ENCODE measurements at places on chromosomes 7 and 10.

DNA sequence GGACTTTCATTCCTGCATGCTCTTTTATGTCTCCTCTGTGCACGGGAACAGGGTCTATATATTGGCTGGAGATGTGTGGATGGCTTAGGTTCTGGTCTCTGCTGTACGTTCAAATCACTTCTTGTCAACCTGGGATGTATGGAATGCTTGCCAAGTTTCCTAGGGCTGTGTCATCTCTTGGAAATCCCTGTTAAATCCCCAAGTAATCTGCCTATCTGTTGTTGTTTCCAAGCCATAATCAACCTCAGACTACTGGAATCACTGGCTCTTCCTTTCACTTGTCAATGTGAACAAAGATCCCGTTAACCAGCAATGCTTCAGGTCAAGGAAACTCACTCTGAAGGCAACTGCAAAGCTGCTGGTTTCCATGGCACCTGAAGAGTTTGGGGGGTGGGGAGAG, 93.3 kb upstream of the FAM171A1 start:
- DNase-seq, result no peak

DNA sequence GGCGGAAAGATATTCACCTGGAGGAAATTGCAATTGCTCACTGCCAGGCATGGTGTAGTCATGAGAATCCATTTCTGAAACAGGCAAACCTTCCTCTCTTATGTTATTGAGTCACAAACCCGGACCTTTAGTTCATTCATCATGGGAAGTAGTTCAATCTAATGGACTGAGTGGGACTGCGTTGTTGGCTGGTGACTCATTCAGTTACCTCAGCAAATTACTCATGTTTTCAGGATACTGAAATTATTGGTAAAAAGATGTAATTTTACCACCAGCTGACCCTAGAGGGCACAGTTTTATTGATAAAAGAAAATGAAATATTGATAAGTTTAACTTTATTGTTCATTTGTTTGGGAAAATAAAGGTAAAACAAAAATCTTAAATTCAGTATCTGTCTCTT, 1194.4 kb upstream of the SORCS1 start:
- no peak for DNase-seq

DNA sequence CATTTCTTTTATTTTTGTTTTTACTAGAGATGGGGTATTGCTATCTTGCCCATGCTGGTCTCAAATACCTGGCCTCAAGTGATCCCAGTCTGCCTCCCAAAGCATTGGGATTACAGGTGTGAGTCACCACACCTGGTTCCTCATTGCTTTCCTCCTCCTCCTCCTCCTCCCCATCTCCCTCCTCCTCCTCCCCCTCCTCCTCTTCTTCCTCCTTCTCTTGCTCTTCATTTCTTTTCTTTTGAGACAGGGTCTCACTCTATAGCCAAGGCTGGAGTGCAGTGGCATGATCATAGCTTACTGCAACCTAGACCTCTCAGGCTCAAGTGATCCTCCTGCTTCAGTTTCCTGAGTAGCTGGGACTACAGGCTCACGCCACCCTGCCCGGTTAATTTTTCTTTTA, 22.2 kb downstream of the LRRC20 start:
- DNase-seq, result no peak

GRCh38 chr7:141366091-141366621, 185.1 kb upstream of the AGK start:
- no peak for DNase-seq

- no peak for DNase-seq
Measured at GRCh38 chr10:8908013-8908412, 853.5 kb downstream of the GATA3 start.

DNA sequence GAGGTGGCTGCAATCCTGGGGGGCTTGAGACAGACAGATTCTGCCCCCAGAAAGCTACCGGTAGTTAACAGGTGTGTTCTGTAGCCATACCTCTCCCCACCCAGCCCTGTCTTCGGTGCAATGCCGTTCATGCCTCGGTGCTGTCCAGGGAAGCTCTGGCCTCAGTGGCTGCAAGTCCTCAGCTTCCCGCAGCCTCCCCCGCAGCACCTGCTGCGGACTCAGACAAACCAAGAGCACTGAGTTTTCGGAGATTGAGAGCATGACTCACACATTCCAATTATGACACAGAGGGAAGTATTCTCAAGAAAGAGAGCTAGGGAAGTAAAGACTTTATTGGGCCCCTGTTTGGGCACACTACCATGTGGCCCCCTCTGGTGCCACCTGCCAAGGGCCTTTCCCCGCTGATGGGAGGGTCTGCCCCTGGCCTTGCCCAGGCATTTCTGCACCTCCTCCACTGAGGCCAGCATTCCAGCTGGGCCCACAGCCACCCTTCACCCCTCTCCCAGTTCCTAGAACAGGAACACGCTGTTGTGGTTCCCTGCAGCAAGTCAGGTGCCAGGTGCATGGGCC, 30.2 kb upstream of the EZH2 start:
- DNase-seq, result no peak

GRCh38 chr7:5594616-5595544, 171.2 kb upstream of the TNRC18 start:
- DNase-seq, result no peak

GRCh38 chr10:103747193-103747865, 108.0 kb downstream of the SH3PXD2A start:
- DNase-seq, result no peak

GRCh38 chr10:60990663-60991062, 46.7 kb upstream of the RHOBTB1 start:
- no peak for DNase-seq

DNA sequence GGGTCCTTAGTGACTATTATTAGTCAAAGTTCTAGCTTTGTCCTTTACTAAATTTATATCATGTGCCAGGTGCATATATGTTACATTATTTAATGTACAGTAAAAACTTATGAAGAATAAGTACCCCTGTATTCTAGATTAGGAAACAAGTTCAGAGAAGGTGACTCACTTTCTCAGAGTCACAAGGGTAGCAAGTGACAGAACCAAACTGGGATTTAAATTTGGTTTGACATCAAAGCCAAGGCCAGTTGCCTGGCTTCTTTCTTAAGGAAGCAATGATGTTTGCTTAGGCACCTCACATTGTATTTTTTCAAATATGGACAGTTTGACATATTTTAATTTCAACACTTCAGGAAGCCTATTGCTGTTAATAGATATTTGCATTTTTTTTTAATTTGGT, 2.5 kb downstream of the LSM8 start:
- DNase-seq, result no peak

DNA sequence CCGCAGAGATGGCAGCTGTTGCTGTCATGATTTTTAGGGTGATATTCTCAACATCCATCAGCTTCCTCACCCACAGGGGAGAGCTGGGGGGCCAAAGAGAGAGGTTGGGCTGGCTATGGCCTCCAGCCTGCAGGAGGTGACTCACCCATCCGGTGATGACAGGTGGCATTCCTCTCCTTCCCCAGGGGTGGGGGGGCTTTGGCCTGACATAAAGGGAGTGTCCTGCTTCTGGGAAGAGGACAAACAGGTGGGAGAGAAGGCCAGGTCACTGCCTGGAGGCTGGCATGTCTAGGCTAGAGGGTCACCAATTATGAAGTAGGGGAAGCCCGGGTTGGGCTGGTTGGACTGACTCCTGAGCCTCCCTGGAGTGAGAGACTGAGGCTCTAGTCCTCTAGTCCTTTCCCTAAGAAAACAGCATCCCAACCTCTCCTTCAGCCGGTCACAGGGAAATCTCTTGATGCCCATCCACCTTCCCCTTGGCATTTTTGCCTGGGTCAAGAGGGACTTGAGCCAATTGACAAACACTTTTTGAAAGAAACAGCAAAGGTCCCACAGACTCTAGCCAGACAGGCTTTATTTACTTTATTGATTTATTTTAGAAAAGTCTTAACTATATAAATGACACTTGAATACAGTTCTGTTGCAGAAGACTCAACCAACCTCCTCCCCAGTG, 79.8 kb upstream of the ZNF716 start:
- DNase-seq, result peak; percentile 59

DNA sequence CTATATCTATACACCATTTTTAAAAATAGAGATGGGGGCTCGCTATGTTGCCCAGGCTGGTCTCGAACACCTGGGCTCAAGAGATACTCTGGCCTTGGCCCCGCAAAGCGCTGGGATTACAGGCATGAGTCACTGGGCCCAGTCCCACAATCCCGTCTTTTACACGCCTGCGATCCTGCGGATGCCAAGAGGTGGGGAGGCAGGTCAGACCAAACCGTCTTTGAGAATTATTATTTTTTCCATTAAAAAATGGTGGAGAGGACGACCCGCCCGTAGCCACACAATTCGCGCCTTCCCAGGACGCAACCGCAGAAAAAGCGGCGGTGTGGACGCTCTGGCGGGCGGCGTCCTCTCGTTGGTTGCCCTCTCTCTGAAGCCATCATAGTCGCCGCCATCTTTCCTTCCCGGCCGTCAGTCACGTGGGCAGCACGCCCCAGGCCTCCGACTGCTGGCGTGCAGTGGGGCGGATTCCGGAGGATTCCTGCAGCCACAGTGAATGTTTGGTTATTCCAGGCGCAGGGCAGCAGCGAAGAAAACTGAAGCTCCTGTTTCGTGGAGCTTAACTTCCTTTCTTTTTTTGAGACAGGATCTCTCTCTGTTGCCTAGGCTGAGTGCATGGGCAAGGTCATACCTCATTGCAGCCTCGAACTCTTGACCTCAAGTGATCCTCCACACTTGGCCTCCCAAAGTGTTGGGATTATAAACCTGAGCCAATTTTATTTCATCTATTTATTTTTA, 9.9 kb upstream of the EPHB4 start:
- DNase-seq, result peak; percentile 88

- DNase-seq, result no peak
Measured at GRCh38 chr7:149768931-149769330, 4.5 kb downstream of the ZNF467 start.

GRCh38 chr10:118851062-118852035, 96.6 kb upstream of the CACUL1 start:
- DNase-seq, result no peak

DNA sequence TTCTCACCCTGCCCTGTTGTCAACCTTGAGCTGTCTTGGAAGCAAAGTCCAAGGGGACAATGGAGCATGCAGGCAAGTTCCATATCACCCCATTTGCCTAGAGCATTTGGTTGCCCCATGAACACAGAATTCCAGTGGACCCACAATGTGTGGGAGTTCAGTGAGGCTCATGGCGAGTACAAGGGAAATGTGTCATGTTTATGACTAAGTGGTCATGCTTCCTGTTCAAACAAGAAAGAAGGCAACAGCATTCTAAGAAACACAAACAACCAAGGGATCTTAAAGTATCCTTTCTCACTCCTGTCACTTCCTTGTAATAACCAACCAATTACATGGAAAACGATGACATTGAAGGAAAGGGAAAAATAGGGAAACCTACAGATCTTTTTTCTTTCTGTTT, 513.0 kb downstream of the INHBA start:
- DNase-seq, result peak; percentile 65

DNA sequence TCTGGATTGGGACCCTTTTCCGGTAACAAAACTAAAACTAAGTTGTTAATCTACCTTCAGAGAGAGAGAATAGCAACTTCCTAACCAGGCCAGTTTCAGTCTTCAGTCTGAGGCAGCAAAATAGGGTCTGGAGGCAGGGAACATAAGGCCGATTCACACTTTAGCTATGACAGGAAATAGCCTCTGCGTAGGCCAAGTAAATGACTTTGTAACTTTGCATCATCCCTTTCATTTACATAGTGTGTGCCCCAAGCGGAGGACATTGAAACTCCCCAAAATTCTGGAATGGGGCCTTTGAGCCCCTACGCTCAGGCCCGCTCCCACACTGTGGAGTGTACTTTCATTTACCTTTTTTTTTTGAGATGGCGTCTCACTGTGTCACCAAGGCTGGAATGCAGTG, 1.7 kb upstream of the UPP1 start:
- no peak for DNase-seq

DNA sequence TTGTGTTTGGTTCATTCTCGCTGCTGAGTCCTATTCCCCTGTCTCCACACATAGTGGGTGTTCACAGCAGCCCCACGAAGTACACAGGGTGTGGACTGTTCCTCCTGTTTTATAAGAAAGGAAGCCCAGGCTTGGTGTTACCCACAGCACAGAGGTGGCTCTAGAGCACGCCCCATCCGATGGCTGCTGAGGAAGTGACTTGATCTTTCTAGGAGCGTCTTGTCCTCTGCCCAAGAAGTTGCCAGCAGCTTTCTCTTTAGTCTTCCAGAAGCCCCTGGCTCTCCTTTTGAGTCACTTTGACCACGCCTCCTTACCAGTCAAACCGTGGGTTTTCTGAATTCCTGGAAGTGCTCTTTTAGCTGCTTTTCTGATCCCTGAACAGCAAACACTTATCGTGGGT, 94.0 kb downstream of the GRK5 start:
- DNase-seq, result no peak

DNA sequence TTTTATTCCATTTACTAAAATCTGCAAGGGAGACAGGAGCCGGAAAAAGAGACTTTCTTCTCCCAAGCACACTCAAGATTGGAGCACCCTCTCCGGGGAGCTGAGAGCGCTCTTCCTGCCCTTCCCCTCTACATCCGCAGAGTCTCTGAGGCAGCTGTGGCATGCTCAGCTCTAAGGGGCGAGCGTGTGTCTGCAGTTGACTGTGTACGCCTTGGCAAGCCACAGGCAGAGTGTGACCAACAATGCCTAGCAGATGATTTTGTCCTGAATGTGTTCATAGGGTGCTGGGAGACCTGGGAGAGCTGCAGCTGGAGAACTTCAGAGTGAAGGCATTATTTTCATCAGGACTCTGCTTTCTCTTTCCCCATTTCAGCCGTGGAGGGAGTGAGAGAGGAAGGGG, 20.7 kb downstream of the MTURN start:
- DNase-seq, result no peak

GRCh38 chr7:1942941-1943289, 272.8 kb downstream of the ELFN1 start:
- DNase-seq, result no peak

- no peak for DNase-seq
Measured at GRCh38 chr7:19939746-19940145, 166.3 kb upstream of the TMEM196 start.

GRCh38 chr7:44294325-44295069, 30.9 kb downstream of the CAMK2B start:
- no peak for DNase-seq

DNA sequence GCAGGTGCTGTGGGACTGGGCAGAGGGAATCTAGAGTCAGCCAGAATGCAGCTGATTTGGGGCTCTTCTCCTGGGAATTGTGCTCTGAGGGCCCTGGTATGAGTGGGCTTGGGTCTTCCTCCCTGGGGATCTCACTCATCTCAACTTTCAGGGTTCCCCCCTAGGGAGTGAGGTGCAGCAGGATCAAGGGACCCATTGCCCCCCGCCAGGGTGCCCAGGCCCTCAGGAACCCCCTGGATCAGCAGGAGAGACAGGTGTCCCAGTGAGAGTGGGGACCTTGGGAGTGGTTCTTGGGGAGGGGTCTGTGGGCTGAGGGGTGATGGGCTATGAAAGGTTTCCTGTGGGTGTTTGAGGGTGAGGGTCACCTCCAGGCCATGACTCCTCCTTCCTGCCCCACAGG, 17.6 kb upstream of the VOPP1 start:
- no peak for DNase-seq

DNA sequence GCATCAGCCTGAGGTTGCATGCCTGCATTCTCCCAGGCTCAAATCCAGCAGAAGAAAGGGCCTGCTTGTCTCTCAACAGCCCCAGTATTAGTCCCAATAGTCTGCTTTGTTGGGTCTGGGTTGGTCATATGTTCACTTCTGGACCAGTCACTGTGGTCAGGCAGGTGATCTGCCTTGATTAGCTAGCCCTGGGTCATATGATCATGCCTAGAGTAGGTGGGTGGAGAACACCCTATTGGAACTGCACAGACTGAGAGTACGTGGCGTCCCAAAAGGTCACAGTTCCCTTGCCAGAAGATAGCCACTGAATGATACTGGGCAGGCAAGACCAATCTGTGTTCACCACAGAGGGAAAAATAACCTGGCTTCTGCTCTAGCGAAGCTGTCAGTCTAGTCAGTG, 80.1 kb downstream of the SH2D4B start:
- no peak for DNase-seq
